ENCODE measurements at places on chromosomes 7 and 10.

- no peak for DNase-seq
These were observed 165.8 kb downstream of the SRPK2 start for GRCh38 chr7:105222953-105223352.

- no peak for DNase-seq
These were observed 691.9 kb downstream of the INHBA start for GRCh38 chr7:41010967-41011366.

- no peak for DNase-seq
These were observed 226.4 kb downstream of the BUB3 start for GRCh38 chr10:123380491-123381085.

GRCh38 chr10:110151467-110151866 lies 55.9 kb upstream of the MXI1 start:
- no peak for DNase-seq

GRCh38 chr10:67609996-67610793 lies 85.8 kb downstream of the CTNNA3 start:
- no peak for DNase-seq

DNA sequence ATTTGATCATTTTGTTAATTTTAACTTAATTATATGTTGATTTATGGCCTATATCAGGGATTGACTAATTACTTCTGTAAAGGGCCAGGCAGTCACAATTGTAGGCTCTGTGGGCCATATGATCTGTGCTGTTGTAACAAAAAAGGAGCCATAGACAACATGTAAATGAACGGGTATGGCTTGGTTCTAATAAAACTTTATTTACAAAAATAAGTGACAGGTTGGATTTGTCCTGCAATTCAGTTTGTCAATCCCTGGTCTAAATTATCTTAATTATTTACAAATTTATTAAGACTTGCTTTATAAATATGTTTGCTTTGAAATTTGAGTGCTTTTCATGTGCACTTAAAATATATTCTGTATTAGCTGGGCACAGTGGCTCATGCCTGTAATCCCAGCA lies 2.9 kb upstream of the HK1 start:
- DNase-seq = no peak

DNA sequence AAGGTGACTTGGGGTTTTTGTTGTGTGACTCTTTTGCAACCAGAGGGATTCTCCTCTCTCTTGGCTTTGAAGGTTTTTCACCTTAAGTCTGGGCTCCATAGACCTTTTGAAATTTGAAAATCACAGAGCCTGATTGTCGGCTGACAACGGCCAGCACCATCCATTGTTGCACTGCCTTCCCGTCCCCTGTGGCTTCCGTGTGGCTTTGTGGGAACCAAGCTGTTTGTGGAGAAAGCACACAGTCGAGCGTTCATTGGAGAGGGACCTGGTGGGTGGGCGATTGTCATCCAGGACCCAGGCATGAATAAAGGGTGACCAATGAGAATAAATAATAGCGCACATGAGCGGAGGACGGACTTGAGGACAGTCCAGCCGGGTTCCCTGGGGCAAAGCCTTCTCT lies 7.4 kb upstream of the RAMP3 start:
- DNase-seq = no peak

DNA sequence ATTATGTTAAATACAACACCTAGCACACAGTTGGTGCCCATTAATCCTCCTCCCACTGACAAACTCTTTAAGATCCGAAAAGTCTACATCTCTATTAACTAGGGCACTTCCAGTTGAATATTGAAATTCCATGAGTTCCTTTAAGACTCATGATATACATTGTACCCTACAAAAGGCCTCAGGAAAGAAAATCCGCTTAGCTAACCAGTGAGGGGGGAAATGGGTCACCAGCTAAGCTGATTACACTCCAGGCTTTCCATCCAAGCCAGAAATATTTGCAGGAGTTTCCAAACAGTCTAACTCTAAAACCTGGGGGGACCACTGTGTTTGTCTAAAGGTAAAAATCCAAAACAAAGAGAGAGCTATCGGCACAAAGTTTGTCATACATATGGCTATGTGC lies 1.3 kb upstream of the LRIT2 start:
- DNase-seq = no peak

- DNase-seq = no peak
These were observed 14.6 kb downstream of the TMEM243 start for GRCh38 chr7:87204933-87205332.

DNA sequence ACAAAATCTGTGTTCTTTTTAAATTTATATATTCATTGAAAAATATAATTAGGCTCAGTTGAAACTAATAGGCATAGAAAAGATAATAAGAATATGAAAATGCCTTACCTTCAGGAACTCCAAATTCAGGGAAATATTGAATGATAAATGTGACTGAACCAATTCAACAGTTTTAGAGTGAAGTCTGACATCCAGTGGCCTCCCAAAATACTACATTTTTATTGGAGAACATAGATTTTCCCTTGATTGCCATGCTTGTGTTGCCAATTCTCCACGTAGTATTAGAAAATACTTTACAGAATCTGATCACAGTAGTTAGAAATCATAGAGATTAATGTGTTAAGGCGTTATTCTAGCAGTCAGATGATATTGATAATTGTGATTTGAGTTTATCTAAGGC lies 1246.7 kb downstream of the GATA3 start:
- no peak for DNase-seq

GRCh38 chr10:67433276-67433675 lies 262.7 kb downstream of the CTNNA3 start:
- no peak for DNase-seq

DNA sequence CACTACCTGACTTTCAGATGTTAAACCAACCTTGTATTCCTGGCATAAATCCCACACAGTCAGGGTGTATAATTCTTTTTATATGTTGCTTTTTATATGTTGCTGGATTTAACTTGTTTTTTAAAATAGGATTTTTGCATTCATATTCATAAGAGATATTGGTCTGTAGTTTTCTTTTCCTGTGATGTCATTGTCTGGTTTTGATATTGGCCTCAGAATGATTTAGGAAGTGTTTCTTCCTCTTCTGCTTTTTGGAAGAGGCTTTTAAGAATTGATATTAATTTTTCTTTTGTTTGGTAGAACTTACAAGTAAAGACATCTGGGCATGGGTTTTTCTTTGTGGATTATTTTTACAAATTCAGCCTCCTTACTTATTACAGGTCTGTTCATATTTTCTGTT lies 93.1 kb downstream of the CARD11 start:
- DNase-seq = no peak

GRCh38 chr7:129616530-129616929 lies 5.0 kb downstream of the NRF1 start:
- no peak for DNase-seq

- DNase-seq = peak; percentile 31
These were observed 94.0 kb downstream of the ELMO1 start for GRCh38 chr7:37354656-37355131.

DNA sequence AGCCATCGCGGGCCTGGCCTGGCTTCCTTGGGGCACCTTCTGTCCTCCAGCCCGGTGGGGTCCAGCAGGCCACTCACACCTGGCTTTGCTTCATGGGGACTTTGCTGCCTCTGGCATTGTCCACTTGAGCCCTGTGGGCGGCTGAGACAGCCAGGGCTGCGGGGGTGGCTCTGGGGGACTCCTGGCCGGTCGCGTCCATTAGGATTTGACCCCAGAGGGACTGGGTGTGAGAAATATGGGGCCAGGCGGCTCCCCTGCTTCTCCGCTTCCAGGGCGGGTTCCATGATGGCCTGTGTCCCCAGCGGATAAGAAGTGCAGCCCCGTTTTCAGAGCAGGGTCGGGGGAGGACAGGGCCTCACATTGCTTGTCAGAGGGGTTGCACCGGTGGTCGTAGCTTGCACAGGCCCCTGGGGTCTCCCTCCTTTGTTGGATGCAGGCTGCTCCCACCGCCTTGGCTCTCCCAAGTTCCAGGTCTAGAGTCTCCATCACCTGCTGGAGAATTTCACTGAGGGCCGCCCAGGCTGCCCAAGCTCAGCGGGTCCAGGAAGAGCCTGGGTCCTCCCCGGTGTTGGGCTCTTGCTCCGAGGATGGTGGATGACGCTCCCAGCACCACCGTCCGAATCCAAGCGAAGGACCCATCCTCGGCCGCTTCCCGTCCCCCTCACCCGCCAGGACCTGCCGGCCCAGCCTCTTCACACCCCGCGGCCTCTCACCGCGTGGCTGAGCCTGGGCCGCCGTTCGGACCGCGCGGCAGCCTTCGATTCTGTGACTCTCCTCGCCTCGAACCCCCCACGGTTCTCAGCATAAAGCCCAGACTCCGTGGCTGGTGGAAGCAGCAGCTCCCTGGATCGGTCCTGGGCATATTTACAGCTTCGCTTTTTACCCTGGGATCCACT lies 140.1 kb downstream of the DYNC2I1 start:
- no peak for DNase-seq

- peak; percentile 65 for DNase-seq
These were observed 340.3 kb upstream of the PRKCQ start for GRCh38 chr10:6920072-6921019.

DNA sequence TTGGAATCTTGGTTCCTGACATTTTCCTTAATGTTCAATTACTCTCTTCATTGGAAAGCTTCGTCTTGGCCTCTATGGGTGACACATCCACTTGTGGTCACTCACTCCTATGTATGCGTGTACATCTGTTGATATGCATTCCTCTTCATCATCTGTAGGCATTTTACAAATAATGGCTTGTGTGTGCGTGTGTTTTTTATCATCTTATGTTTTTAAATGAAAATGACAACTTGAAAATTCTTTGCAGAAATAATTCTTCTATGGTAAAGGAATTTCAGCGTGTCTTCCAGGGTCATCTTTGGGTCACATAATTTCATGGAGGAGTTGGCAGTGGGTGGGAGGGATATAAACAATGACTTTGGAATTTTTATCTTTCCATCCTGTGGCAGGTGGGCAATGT lies 925.1 kb downstream of the LRMDA start:
- DNase-seq = no peak

- DNase-seq = no peak
These were observed 35.1 kb downstream of the RCC1L start for GRCh38 chr7:75038508-75038907.

DNA sequence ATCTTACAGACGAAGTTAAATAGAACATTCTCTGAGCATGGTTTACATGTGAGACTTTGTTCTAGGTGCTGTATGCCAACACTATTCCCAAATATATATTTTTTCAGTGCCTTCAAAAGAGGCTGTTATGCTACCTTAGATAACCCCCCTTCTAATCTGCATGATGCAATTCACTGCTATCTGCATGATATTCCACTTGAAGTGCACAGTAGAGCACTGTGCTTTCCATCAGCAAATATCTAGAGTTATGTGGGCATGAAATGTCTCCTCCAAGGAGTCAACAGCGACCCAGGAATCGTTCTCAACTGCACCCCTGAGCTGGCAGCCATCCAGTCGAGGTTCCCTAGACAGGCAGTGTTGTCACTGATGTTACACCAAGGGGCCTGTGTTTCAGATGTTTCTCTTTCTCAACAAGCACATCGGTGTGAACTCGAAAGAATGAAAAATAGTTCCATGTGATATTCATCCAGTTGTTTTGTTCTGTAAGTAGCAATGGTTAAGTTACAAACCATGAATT lies 88.3 kb downstream of the PDE1C start:
- DNase-seq = no peak
